ENCODE measurements at places on chromosomes 1 and 21. TPM values are rescaled to one million over a fixed set of nuclear protein-coding genes. Genes with fewer than 3 reads are reported as not detected.

The RGS1 gene
- total RNA-seq, result 0.50 TPM

The UBXN10 gene
- total RNA-seq, result 0.33 TPM

The HJV gene
- not detected for total RNA-seq

The F13B gene
- not detected for total RNA-seq

The PTCH2 gene
- total RNA-seq, result 0.50 TPM

The LEFTY2 gene
- not detected for total RNA-seq

The WDR64 gene
- not detected for total RNA-seq

The GFI1 gene
- total RNA-seq, result not detected

The NEXN gene
- 16.2 TPM for total RNA-seq

The SAMSN1 gene
- not detected for total RNA-seq

The G0S2 gene
- total RNA-seq, result 180 TPM

The CCDC24 gene
- 3.5 TPM for total RNA-seq

- DNase-seq, result no peak
Measured at GRCh38 chr1:110556471-110556807, 37.5 kb upstream of the KCNA10 start.

GRCh38 chr1:121517586-121518230, 332.9 kb downstream of the SRGAP2C start:
- no peak for DNase-seq

DNA sequence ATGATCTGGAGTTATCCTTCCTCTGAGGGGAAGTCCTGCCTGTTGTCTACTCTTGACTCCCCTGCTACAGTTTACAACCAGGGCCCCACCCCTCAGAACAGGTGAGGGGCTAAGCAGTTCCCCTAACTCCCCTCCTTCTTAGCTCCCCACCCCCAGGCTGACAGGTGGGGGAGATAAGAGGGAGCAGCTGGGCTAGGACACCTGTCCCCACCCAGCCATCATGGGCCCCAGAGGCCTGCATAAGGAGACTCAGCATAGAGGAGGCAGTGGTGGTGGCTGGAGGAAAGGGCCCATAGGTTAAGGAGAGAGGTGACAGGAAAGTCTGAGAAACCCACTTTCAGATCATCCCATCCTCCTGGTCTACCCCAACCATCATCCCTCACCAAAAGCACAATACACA, 6.8 kb downstream of the MEF2D start:
- no peak for DNase-seq

- no peak for DNase-seq
Measured at GRCh38 chr1:184824691-184825323, 70.1 kb upstream of the EDEM3 start.

DNA sequence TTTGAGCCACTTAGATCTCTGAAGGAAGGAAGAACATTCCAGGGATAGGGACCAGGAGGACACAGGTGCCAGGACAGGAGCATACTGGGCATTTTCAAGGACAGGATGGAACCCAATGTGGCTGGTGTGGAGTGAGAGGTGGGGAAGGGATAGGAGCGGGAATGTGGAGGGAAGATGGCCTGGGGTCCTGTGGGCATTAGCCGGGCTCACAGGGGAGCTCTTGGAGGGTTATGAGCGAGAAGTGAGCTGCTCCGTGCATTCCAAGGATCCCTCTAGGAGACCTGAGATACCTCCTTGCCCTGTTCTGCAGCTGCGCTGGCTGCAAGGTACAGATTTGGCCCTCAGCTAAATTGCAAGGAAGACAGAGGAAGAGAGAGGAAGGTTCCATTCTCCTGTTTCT, 87.5 kb downstream of the IER5 start:
- DNase-seq, result no peak

DNA sequence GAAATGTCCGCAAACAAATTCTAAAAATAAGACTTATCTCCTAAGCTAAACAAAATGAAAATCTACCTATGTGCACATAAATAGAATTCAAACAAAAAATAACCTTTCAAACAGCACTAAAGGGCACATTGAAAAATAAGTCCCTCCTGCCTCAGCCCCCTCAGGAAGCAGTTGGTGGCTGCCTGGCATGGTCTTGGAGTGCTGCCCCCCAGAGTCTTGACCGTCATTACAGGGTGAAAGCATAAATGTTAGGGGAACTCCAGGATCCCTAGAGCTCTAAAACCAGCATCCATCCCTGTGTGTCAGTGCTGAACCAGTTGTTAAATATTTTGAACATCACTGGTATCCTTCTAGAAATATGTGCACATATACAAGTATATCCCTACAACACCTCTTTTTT, 6.5 kb upstream of the NPL start:
- no peak for DNase-seq

GRCh38 chr1:162134646-162135045, 65.2 kb downstream of the NOS1AP start:
- no peak for DNase-seq

GRCh38 chr1:222462601-222463000, 85.3 kb downstream of the HHIPL2 start:
- no peak for DNase-seq

DNA sequence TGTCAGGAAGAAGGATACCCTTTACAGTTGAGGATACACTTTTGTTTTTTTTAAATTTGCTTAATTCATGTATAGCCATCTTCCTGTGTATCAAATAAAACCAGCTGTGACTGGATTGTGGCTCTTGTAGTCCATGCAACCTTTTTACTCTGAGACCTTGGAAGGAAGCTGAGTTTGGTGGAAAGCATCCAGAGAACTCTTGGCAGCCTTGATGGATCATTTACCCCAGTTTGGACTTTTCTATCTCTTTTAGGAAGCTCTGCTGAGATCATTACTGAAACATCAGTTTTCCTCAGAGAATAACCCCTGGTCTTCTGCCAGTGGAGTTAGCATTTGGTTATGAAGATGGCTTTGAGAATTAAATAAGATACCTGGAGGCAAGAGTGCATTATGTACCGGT, 21.2 kb upstream of the APOBEC4 start:
- no peak for DNase-seq

DNA sequence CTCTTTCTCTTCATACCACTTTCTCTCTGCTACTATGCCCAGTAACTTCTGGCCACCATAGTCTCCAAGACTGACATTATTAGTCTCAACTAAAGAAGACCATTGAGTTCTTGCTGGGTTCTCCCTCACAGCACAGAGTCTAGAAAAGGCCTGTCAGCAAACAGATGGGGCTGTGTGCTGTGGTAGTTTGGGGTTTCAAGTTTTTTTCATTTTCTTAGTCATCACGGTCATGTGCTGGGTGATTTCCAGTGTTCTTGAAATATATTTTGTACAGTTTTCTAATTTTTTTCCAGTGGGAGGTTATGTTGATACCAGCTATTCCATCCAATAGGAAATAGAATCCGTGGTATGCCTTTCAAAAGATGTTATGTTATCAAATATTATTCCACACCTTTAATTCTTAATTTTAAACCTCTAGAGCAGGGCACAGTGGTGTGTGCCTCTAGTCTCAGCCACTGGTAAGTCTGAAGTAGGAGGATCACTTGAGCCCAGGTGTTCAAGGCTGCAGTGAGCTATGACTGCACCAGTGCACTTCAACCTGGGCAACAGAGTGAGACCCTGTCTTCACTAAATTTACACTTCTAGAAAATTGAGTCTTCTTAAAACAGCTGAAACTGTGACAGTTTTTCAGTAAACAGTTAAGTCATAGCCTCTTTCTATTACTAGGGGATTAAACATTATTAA, 8.3 kb downstream of the CFHR2 start:
- no peak for DNase-seq

DNA sequence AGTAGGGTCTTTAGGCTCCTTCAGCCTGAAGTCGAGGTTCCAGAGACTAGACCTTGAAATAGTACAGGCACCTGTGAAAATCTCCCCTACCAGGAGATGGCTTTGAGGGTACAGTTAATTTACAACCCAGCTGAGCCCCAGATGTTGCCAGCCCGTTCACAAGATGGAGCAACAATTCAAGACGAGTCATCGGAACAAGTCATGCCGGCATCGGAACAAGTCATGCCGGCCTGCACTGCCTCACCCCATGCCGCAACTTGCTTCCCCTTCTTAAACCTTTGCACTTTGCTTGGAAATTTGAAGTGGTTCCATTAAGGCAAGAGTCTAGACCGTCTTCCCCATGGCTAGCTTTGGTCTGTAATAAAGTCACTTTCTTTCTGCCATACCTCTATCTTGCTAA, 16.0 kb downstream of the HHAT start:
- peak; percentile 24 for DNase-seq

DNA sequence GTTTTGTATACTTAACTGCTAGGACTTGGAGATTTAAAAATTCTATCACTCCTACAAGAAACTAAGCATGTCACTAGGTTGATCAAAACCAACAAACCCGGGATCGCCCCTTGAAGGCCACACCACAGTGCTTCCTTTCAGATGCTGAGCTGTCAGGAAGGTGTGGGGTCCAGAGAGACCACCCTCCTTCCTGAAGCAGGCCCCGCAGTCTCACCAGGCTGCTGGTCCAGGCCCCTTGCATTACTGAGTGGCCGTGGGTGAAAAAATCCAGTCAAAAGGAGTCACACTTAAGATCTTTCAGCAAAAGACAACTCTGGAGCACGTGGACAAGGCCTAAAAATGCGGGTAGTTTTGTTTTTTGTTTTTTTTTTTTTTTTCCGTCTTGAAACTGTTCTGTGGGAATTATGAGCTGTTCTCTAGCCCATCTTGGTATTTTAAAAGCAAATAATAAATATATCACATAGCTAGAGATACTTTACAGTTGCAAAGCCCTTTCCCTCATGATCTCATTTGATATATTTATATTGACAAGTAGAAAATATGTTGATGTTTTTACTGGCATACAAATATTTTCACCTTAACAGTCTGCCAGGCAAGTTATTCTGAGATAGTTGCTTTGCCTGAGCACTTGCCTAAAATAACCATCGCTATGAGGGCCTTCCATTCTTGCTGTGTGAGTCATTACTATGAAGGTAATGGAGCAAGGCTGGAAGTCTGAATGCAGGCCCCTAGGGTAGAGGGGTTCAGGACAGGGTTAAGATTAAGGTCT, 73.1 kb upstream of the EDEM3 start:
- DNase-seq, result peak; percentile 45

GRCh38 chr1:113903501-113904292, 902 bp downstream of the AP4B1 start:
- DNase-seq, result peak; percentile 2

DNA sequence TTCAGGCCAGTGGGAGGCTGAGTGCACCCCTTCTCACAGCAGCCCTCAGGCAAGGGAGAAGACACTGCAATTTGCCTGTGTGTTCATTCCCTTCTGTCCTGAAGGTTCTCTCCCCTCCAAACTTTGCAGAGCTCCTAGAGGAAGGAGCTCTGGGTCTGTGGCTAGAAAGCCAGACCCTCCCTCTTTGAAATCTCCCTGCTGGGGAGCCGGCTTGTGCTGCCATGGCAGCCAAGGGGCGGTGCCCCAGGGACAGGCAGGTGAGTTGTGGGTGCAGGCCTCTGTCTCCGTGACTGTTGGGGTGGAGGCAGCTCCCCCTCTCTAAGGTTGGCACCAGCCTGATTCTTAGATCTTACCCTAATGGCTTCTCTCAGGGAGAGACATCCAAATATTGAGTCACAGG, 53.0 kb downstream of the OLFML2B start:
- DNase-seq, result no peak

GRCh38 chr1:204598319-204598969, 82.2 kb downstream of the MDM4 start:
- no peak for DNase-seq

DNA sequence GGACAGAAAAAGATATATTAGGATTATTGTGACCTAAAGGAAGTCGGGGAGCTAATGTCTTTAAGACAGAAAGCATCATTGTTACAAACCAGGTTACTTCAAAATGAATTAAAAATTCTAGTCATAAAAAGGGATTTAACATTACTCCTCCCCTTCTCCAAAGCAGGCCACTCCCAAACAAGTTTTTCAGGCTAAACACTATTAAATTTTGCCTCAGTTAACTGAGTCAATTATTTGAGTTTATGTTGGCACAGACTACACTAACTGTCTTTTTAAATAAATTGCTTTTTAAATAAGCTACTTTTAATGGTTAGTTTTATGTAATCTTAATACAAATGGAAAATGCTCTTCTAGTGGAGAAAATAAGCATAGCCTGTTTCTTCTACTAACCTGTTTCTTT, 395.0 kb upstream of the DUSP10 start:
- DNase-seq, result peak; percentile 3

GRCh38 chr1:197841883-197842553, 60.4 kb upstream of the C1orf53 start:
- DNase-seq, result peak; percentile 31

GRCh38 chr1:78184460-78185072, 138.8 kb downstream of the GIPC2 start:
- no peak for DNase-seq

DNA sequence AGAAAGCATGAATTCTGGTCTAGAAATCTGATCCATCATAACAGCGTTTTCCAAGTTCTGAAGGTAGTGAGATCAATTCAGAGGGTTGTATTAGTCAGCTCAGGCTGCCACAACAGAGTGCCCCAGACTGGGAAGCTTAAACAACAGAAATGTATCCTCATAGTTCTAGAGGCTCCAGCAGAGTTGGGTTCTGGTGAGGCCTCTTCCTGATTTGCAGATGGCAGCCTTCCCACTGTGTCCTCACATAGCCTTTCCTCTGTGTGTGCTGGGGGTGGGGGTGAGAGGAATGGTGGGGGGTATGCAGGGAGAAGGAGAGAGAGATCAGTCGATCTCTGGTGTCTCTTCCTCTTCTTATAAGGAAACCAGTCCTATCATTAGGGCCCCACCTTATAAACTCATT, 15.1 kb downstream of the ZBTB8B start:
- no peak for DNase-seq

GRCh38 chr1:832136-832535, 91.6 kb upstream of the SAMD11 start:
- no peak for DNase-seq

- DNase-seq, result peak; percentile 15
Measured at GRCh38 chr1:46488343-46489168, 1.1 kb upstream of the DMBX1 start.

DNA sequence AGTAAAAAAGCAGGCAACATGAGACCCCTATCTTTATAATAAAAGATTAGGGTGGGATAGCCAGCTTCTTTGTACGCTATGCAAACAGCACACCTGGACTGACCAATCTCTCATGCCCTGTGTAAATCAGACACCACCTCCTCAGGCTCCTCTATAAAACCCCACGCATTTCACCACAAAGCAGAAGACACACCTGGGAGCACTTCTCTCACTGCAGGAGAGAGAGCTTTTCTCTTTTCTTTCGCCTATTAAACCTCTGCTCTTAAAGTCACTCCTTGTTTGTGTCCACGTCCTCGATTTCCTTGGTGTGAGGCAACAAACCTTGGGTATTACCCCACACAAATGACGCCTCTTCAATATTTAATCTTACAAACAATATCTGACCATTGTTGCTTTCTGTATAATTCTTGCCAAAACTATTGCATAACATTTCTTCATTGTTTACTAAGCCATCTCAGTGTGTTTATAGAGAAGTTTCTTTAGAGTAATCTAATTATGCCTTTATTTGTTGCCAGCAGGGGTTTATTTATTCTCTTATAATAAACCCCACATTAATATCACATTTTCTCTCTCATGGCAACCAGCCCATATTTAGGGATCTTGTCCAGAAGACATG, 31.6 kb upstream of the NUF2 start:
- DNase-seq, result no peak
